Inflammatory macrophage (primary cell): ENCODE measurements at places on chromosomes 3 and 15.

DNA sequence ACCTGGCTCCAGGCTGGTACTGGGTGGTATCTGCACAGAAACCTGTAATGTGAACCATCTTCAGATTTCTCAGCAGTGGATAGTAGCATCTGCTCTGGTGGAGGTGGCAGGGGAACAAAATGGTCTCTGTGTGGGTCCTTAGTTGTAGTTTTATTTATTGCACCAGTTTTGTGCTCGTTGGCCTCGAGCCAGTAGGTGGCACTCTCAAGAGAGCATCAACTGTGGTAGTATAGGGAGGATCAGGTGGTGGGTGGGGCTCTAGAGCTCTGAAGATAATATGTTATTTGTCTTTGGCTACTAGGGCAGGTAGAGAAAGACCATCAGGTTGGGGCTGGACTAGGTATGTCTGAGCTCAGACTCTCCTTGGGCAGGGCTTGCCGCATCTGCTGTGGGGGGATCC, 254.0 kb upstream of the GPR149 start:
- DNase-seq: no peak

- DNase-seq: no peak
These were observed 3.9 kb upstream of the MECOM start for GRCh38 chr3:169667166-169668071.

GRCh38 chr3:195468391-195468776, 25.6 kb upstream of the ACAP2 start:
- no peak for DNase-seq

- no peak for DNase-seq
These were observed 54.2 kb downstream of the SLC25A36 start for GRCh38 chr3:140995881-140996280.

DNA sequence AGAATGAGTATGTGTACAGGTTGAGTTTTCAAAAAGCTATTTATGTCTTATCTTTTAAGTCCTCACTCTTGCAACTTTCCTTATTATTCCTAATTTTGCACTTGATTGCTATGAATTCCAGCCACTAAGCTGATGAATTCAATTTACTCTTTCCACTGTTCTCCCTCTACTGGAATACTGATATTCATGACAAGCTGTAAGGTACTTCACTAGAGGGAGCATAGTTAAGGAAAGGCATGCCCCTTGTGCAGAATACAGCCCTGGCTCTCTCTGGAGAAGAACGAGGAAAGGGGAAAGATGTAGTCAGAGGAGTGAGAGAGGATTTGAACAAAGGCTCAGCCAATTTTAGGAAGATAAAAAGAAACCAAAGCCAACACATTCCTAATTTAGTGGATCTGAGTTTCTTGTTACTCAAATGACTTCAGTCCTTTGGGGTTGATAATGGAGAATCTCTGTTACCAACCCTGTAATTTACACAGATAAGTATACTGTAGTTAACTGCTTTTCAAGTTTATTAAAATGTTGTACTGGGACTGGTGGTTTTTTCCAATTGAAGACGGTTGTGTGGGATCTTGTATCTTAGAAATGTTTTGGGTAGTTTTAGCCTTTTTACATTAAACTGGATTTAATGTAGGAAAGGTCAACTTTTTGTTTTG, 4.0 kb downstream of the SCAANT1 start:
- no peak for DNase-seq
